ENCODE measurements at places on chromosomes 12 and 14. TPM values are rescaled to one million over a fixed set of nuclear protein-coding genes. Genes with fewer than 3 reads are reported as not detected.

BEST3 gene
- total RNA-seq, result not detected

DNA sequence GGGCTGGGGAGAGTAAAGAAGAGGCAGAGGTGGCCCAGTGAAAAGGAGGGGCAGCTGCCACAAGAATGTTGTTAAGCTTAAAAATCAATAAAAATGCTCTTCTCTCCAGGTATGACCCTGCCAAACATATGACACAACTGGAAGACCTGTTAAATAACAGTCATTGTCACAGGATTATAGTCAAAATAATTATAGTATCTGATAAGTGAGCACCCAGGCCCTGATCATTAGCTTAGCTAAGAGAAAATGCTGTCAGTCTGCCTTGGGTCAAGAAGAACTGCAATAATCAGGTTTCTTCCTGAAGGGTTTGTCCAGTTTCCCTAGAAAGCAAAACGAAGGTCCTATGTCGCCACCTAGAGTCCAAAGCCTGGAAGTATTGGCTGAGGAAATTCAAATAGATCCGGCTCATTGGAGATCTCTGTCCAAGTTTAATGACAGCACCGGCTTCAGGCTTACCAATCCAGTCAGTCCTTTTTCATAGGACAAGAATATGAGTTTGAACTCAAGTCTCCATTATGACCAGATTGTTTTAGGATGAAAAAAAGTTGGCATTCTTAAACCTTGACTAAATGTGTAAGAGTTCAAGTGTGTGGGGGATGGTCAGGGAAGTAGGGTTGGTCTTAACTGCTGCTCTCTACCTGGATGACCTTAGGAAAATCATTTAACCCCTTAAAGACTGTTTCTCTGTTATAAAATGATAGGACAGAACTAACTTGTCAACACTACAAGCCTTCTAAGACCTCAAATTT lies 22.5 kb upstream of the NKX2-8 start:
- no peak for DNase-seq

ASPG gene
- 6.4 TPM for total RNA-seq

- no peak for DNase-seq
These were observed 429.3 kb upstream of the SOX5 start for GRCh38 chr12:24378548-24379407.

DNA sequence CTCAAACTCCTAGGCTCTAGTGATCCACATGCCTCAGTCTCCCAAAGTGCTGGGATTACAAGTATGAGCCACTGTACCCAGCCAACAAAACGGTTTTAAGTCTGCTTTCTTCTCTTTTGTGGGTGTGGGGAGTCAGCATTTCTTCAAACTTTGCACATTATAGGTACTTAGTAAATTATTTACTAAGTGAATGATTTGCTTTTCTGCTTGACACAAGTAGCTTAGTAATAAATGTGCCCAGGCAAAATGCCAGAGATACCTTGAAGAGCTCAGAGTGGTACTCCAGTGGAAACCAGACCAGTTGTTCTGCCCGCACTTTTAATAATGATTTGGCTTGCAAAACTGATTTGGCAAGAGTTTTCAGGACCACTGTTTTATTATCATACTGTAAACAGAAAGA lies 15.0 kb downstream of the DEPDC4 start:
- DNase-seq, result no peak

Measured in ureter (tissue), 1 donor.